ACHN (cell line): ENCODE measurements at places on chromosomes 13 and 19.

GRCh38 chr19:42140125-42140754 is 8.0 kb upstream of the POU2F2 start:
- DNase-seq: peak; percentile 64

DNA sequence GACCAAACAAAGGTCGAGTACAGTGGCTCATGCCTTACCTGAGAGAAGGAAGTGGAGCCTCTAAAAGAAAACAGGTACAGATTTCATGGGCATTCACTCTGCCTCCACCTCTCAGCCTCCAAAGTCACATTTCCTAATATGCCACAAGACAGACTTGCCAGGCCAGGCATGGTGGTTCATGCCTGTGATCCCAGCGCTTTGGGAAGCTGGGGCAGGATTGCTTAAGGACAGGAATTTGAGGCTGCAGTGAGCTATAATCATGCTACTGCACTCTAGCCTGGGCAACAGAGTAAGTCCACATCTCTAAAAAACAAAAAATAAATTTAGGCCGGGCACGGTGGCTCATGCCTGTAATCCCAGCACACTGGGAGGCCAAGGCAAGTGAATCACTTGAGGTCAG is 10.9 kb upstream of the DNMT1 start:
- no peak for DNase-seq

DNA sequence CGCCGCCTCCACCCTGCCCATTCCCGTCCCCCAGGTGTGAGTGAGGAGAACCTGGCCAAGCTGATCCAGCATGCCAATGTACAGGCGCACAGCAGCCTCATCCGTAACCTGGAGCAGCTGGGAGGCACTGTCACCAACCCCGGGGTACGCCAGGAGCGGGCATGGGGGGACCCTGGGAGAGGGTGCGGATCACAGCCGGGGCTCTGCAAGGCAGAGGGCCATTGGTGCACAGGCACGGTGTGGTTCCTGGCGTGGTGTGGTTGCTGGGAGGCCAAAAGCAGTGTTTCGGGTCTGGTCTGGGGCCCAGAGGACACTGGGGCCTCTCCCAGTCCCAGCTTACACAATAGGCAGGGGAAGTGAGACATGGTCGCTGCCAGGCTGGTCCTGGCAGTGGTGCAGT is 8.3 kb downstream of the STXBP2 start:
- DNase-seq: no peak

DNA sequence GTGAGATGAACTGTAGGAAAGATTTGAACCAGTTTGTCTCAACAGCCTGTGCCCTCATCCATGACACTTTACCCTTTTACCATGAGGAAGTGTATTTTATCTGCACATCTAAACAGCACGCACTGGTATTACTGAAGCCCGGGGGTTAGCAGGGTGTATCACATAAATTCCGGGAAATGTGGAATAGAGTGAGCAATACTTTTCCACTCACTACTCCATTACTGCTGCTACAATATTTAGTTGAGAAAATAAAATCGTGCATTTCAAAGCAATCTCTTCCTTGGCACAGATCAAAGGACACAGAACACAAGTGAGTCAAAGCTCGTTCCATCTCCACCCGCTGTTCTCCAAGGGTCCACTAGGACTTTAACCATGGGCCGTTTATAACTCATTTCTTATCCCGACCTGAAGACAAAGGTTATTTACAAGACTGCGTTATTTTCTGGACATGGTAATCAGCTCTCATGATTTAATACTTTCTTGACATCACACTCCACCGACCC is 35.2 kb downstream of the STK24 start:
- no peak for DNase-seq
